ENCODE measurements at places on chromosomes 6 and 20.

DNA sequence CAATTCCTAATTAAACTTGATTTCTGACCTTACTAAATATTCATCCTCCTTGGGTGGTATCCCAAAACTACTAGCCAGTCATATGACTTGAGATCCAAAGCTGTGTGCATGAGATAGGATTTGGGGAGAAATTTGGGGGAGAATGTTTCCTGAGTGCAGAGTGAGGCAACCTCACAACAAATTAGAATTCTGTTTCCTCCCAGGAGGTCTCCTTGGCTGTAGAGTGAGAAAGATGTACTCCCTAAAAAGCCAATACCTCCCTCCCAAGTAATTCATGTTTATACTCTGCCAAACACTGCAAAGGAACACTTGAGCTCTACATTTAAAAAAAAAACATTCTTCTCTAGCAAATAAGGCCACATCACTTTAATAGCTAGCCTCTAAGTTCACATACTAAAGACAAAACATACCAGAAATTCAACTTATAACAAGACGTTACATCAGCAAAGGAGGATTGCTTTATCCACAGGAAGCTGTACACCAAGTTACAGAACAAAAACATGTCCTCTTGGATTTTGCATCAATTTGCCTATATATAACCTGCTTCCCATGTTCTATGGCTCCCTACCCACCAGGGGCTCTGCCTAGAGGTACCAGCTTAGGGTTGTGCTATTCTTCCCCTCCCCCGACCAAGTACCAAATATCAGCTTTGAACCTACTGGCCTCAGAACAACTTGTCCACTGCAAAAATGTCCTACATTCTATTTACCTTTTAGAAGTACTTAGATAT is 15.4 kb upstream of the TMEM30A start:
- no peak overlapping the region for H3K27ac ChIP-seq
- no peaks in the 10 kb centered on the region for H3K36me3 ChIP-seq
- no peaks in the 10 kb centered on the region for H3K27me3 ChIP-seq
- DNase-seq: no peak
- H3K4me1 ChIP-seq: no peaks in the 10 kb centered on the region

DNA sequence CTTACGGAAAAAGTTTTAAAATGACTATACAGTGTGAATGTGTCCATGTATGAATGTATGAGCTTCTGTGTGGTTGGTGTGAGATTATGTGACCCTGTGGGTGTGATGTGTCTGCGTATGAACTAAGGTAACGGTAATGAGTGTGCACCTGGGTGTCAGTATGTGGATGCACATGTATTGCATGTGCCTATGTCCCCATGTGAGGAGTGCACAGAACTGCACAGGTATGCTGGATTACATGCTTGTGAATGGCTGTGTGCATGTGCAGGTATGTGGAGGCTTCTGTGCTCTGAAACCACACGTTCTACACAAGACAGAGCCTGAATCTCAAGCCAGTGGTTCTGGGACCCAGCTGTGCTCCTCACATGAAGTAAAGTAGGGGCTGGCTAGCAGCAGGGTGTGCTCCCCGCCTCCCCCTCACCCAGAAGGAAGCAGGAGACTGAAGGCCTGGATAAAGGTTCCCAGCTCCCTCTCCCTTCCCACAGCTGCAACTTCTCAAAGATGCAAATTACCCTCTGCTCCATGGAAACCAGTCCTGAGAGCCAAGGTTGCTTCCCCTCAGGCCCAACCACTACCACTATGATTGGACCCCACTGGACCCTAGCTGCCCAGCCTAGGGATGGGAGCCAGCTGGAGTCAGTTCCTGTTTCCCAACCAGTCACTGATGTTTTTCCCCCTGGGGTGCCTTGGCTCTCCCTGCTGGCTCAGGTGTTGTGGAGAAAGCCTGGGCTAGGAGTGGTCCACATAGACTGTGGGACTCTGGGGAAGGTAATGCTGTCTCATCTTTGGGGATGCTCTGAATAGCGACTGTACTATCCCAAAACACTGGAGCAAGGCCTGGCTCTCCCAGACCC is 24.8 kb upstream of the SPDEF start:
- no peaks in the 10 kb centered on the region for H3K4me1 ChIP-seq
- no peak for DNase-seq
- no peaks in the 10 kb centered on the region for H3K36me3 ChIP-seq
- no peaks in the 10 kb centered on the region for H3K27me3 ChIP-seq

DNA sequence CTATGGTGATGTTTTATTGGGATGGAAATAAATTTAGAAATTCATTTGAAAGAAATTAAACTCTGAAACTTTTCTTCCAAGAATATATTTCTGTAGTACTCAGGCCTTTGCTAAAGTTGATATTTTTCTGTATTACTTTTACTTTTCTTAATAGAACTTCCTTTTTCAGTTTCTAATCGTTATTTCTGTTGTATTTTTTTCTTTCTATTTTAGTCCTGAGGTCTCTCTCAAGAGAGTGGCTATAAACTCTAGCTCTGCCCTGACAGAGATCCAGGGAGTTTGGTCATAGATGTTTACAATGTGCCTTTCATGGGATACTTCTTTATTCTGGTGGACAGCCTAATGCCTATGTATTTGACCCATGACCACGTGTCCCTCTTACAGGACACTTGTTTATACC is 51.0 kb downstream of the OR2B6 start:
- no peak overlapping the region for H3K4me3 ChIP-seq
- H3K27ac ChIP-seq: no peak overlapping the region
- no peaks in the 10 kb centered on the region for H3K4me1 ChIP-seq
- H3K36me3 ChIP-seq: no peaks in the 10 kb centered on the region
- DNase-seq: no peak

DNA sequence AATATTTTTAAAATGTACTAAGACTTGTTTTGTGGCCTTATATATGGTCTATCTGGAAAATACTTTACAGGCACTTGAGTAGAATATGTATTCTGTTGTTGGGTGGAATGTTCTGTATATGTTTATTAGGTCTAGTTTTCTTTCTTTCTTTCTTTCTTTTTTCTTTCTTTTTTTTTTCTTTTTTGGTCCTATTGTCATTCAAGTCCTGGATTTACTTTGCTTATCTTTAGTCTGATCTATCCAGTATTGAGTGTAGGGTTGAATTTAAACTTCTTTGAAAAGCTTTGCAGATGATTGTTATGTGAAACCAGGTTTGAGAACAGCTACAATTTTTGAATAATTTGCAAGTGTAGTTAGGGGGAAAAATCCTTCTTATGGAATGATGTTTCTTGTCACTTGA is 67.1 kb upstream of the GRIK2 start:
- H3K27ac ChIP-seq: no peak overlapping the region
- H3K36me3 ChIP-seq: no peaks in the 10 kb centered on the region
- H3K4me3 ChIP-seq: no peak overlapping the region
- H3K4me1 ChIP-seq: no peaks in the 10 kb centered on the region

GRCh38 chr6:144345451-144345850 is 60.3 kb downstream of the UTRN start:
- H3K36me3 ChIP-seq: no peaks in the 10 kb centered on the region
- DNase-seq: no peak
- H3K27me3 ChIP-seq: no peaks in the 10 kb centered on the region
- H3K27ac ChIP-seq: no peak overlapping the region

GRCh38 chr20:13278812-13279570 is 57.9 kb downstream of the ISM1 start:
- H3K27me3 ChIP-seq: no peaks in the 10 kb centered on the region
- no peaks in the 10 kb centered on the region for H3K4me1 ChIP-seq

GRCh38 chr6:111096246-111096645 is 8.9 kb downstream of the SLC16A10 start:
- H3K27me3 ChIP-seq: no peaks in the 10 kb centered on the region
- no peak overlapping the region for H3K4me3 ChIP-seq
- H3K27ac ChIP-seq: no peak overlapping the region

- H3K4me3 ChIP-seq: no peak overlapping the region
- no peaks in the 10 kb centered on the region for H3K4me1 ChIP-seq
- no peak overlapping the region for H3K27ac ChIP-seq
- H3K36me3 ChIP-seq: no peaks in the 10 kb centered on the region
- H3K27me3 ChIP-seq: no peaks in the 10 kb centered on the region
- DNase-seq: no peak
These were observed 10.2 kb downstream of the TAAR1 start for GRCh38 chr6:132648828-132649227.

- peaks cover 10% of the 10 kb centered on the region for H3K27me3 ChIP-seq
- no peaks in the 10 kb centered on the region for H3K4me1 ChIP-seq
- no peak overlapping the region for H3K27ac ChIP-seq
These were observed 45.5 kb upstream of the CCR6 start for GRCh38 chr6:167077241-167077932.

- no peaks in the 10 kb centered on the region for H3K27me3 ChIP-seq
- H3K27ac ChIP-seq: no peak overlapping the region
- H3K36me3 ChIP-seq: no peaks in the 10 kb centered on the region
- DNase-seq: peak; percentile 49
- H3K4me1 ChIP-seq: no peaks in the 10 kb centered on the region
- no peak overlapping the region for H3K4me3 ChIP-seq
These were observed 69.1 kb downstream of the SLC35F1 start for GRCh38 chr6:117976030-117976651.

- H3K4me3 ChIP-seq: no peak overlapping the region
- no peaks in the 10 kb centered on the region for H3K27me3 ChIP-seq
- H3K36me3 ChIP-seq: 0 out of 2 replicates have a peak, but pooled peaks cover 2% of the 10 kb centered on the region
- no peaks in the 10 kb centered on the region for H3K4me1 ChIP-seq
- no peak overlapping the region for H3K27ac ChIP-seq
- no peak for DNase-seq
These were observed 20.8 kb upstream of the ZNF451 start for GRCh38 chr6:57069228-57069627.

DNA sequence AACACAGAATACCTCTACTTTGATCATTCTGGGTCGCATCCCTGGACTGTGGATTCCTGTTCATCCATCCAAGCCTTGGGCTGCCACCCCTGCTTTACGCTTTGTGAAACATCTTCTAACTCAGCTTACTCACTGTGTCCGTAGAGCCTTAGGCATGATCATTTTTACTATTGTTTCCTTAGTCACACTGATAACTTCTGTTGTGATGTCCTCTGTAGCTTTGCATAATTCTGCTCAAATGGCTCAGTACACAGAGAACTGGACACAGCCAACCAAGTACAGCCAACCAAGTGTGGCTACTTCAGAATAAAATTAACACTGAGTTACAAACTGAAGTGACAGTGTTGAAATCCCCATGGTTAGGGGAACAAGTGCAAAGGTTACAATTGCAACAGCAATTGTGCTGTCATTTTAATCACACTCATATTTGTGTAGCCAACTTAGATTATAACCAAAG is 8.6 kb upstream of the FKBP1A start:
- H3K27me3 ChIP-seq: no peaks in the 10 kb centered on the region
- peaks cover 22% of the 10 kb centered on the region for H3K4me1 ChIP-seq
- H3K36me3 ChIP-seq: no peaks in the 10 kb centered on the region
- H3K27ac ChIP-seq: no peak overlapping the region
- H3K4me3 ChIP-seq: no peak overlapping the region

DNA sequence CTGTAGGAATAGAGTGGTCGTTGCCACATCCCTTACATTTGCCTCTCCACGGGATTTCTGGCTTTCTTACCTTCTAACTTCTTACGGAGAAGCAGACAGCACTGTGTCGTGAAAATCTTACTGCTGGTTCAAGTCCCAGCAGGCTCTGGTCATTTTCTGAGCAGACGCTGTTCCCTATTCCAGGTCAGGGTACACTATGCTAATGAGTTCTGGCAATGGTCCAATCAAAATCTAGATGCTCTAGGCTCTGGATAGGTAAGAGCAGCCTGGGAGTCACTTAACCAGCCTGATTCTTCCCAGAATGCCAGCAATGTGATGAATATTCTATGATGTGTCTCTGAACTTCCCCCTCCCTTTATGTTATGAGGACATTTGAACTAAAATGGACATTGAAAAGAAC is at the start of gene GCM1:
Gene GCM1 (minus strand): TSS at position 158 of the 400 bp plus-strand sequence. CDS start 3,209 bp downstream, outside the sequence.
- no peak for DNase-seq
- no peaks in the 10 kb centered on the region for H3K27me3 ChIP-seq
- H3K4me1 ChIP-seq: no peaks in the 10 kb centered on the region
- H3K36me3 ChIP-seq: no peaks in the 10 kb centered on the region
- H3K27ac ChIP-seq: no peak within 1 kb of the TSS

DNA sequence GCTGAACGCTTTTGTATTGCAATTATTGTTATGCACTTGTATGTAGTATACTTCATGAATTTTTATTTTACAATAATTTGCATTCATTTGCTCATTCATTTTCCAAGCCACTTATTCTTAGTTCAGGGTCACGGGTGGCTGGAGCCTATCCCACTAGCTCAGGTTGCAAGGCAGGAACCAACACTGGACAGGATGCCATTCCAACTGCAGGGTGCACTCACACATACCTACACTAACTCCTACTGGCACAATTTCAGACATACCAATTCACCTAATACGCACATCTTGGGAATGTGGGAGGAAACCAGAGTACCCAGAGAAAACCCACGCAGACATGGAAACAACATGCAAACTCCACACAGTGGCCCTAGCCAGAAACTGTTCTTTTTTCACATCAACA is 61.8 kb downstream of the LMBRD1 start:
- no peaks in the 10 kb centered on the region for H3K27me3 ChIP-seq
- H3K27ac ChIP-seq: no peak overlapping the region
- H3K4me1 ChIP-seq: no peaks in the 10 kb centered on the region
- no peaks in the 10 kb centered on the region for H3K36me3 ChIP-seq

GRCh38 chr20:18007534-18008292 is 38.9 kb downstream of the MGME1 start:
- no peaks in the 10 kb centered on the region for H3K27me3 ChIP-seq
- no peak for DNase-seq
- H3K4me3 ChIP-seq: no peak overlapping the region
- no peaks in the 10 kb centered on the region for H3K36me3 ChIP-seq

DNA sequence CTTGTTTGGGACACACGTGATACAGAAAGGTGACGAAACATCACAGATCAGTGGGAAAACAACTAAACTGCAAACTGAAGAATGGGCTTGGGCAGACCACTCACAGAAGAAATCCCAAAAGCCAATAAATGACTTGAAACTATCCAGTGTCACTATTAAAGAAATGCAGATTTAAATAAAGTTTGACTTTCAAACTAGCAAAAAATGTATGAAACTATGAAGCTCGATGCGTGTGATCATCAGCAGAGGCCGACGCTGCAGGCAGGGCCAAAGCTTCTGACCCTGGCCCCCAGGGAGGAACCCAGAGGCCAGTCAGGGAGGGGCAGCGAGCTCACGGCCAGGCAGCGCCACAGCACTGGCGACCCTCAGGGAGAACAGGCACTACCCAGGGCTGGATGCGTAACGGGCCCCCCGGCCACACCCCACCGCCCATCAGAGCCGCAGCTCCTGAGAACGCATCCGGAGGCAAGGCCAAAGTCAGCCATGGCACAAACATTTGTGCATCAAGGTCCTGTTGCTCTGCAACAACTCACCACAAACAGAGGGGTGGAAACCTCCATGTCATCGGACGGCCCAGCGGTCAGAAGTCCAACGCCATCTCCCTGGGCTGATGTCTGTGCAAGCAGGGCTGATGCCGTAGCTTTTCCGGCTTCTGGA is 94.1 kb downstream of the YTHDF1 start:
- H3K36me3 ChIP-seq: no peaks in the 10 kb centered on the region
- peaks cover 12% of the 10 kb centered on the region for H3K4me1 ChIP-seq
- no peaks in the 10 kb centered on the region for H3K27me3 ChIP-seq
- no peak overlapping the region for H3K4me3 ChIP-seq
- no peak for DNase-seq
- H3K27ac ChIP-seq: no peak overlapping the region

- H3K4me3 ChIP-seq: no peak overlapping the region
- H3K36me3 ChIP-seq: no peaks in the 10 kb centered on the region
- H3K4me1 ChIP-seq: no peaks in the 10 kb centered on the region
- H3K27ac ChIP-seq: no peak overlapping the region
- DNase-seq: no peak
- H3K27me3 ChIP-seq: no peaks in the 10 kb centered on the region
These were observed 126.8 kb downstream of the MAP3K7 start for GRCh38 chr6:90460051-90460450.
